ENCODE measurements at places on chromosomes 7 and 10.

DNA sequence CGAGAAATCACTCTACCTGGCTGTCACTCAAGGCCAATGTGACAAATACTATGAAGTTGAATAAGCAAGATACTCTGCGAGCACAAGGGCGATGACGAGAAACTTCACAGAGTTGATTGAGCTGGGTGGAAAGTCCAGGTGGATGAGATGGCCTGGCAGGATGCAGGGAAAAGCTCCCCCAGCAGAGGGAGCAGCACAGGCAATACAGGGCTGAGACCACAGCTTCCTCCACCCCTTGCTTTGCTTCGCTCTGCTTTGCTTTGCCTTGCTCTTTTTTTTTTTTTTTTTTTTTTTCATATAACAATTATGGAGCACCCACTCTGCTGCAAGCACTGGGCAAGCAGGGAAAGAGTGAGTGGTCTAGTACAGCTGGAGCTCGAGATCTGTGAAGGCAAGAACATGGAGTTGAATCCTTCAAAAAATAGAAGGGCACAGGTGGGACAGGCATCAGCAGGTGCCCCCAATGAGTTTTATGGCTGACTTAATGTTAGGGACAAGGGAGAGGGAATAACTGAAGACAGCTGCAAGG, 88.3 kb downstream of the CABCOCO1 start:
- peak; percentile 38 for DNase-seq

DNA sequence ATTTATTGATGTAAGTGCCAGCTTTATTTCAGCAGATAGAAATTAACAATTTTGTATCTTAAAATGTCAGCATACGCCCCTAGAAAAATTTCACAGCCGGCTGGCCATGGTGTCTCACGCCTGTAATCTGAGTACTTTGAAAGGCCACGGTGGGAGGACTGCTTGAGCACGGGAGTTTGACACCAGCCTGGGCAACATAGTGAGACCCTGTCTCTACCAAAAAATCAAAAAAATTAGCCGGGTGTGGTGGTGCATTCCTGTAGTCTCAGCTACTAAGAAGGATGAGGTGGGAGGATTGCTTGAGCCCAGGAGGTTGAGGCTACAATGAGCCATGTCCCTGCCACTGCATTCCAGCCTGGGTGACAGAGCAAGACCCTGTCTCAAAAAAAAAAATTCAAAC, 14.1 kb downstream of the GTF2I start:
- DNase-seq: no peak

- DNase-seq: no peak
Observed at GRCh38 chr7:51308696-51309095, 7.9 kb downstream of the COBL start.

GRCh38 chr7:30412782-30413504, 65.6 kb downstream of the NOD1 start:
- no peak for DNase-seq

DNA sequence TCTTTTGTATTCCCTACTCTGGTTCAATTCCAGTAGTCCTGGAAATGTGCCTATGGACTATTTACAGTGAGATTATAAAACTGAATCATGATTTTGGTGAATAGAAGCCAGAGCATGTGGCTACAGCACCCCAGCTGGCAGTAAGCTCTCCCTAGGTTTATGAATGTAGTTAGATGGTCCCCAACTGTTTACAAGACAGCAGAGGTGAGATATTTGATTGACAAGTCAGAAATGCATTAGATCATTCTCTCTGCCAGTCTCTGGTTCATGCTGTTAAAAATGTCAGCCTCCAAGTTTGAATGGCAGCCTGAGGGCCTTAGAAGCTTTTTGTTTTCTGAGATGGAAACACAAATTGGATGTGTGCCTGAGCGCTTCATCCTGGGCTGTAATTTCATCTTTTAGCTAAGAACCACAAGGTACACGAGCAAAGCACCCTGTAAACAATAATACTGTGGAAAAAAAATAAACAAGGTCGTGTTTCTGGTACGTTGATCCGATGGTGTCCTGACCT, 85.0 kb downstream of the BTRC start:
- no peak for DNase-seq

DNA sequence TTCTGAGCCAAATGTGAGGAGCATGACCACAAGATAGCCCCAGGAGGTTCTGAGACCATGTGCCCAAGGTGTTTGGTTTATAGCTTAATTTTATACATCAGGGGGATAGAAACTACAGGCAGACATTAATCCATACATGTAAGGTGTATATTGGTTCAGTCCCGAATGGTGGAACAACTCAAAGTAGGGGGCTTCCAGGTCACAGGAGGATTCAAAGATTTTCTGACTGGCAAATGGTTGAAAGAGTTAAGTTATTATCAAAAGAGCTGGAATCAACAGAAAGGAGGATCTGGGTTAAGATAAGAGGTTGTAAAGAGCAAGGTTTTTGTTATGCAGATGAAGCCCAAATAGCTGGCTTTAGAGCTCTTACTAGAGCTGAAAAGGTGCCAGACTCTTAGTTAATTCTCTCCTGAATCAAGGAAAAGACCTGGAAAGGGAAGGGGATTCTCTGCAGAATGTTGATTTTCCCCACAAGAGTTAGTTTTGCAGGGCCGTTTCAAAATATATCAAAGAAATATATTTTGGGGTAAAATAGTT, 640.0 kb downstream of the IPMK start:
- DNase-seq: no peak

DNA sequence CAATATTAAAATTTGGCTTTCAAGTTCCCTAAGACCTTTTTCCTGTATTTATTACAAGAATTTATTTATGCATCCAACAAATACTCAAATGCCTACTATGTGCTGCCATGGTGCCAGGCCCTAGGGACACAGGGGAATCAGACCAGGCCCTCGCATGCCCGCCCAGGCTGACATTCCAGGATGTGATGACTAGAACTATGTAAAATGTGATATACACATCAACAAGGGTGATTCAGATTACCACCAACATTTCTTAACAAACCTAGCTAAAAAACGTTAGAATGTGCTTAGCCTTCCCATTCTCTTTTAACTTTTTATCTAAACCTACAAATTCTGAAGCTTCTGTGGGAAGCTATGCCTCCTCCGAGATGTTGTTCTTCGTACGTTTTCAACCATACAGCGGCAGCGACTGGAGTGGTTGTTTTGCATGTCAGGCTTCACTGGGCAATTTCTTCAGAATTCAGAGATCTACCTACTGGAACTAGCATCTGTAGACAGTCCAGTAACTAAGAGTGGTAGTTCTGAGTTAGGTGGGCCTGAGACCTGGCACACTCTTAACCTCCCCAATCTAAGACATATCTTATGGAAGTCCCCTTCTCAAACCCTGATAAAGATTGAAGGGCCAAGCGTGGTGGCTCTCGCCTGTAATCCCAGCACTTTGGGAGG, 22.1 kb downstream of the GNA12 start:
- no peak for DNase-seq

GRCh38 chr10:71727105-71727737, 7.6 kb upstream of the C10orf105 start:
- peak; percentile 18 for DNase-seq

All from activated T-helper 1 cell treated with anti-CD3 and anti-CD28 coated beads, Interleukin-2, amount 50 U/mL, for 16 hours (primary cell).